Activated CD4-positive, alpha-beta T cell treated with anti-CD3 and anti-CD28 coated beads for 1 hour (primary cell): ENCODE measurements at places on chromosomes 3 and 15.

- DNase-seq: no peak
These were observed 62.1 kb downstream of the ZNF621 start for GRCh38 chr3:40586901-40587300.

DNA sequence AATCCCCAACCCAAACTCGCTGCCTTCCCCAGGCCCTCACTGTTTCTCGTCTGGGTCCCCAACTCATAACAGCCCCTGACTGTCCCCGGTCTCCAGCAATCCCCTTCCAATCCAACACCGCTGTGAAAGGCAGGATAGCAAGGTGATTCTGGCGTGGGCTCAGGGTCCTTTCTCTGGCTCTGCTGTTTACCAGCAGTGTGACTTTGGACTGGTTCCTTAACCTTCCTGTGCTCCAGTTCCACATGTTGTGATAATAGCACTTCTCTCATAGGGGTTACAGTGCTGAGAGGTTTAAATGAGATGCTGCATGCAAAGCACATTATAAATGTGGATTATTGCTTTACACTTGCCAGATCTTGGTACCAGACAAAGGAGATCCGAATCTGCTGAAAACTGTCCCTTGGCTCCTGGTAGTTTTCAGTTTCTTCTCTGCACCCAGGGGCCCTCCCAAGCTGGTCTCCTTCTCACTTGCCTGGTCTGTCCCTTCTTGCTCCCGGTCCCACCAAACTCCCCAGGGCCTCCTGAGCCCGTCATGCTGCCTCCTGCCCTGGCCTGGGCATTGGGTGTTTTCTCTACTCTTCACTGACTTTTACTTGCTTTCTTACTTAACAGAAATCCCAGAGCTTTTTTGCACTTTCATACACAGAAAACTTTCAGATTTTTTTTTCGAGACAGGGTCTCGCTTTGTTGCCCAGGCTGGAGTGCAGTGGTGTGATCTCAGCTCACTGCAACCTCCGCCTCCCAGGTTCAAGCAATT, 26.8 kb upstream of the CYP11A1 start:
- no peak for DNase-seq

GRCh38 chr3:156637480-156638022, 36.8 kb upstream of the TIPARP start:
- no peak for DNase-seq

DNA sequence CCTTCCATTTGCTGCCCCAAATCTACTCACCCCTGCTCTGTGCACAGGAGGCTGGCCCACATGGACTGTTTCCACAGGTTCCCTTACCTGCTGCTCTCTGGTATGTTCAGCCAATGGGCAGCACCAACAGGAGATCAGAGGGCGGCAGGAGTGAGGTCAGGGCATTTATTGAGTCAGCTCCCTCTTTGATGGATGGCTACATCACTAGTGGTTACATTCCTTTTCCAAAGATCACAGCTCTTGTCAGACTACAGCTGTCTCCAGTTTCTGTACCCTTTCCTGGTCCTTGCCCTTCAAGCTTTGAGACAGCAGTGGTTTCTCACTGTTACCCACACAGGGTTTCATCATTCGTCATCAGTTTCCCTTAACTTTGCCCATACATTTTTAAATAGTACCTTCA, 325.1 kb downstream of the SUCLG2 start:
- DNase-seq: no peak

GRCh38 chr15:42152921-42153698, 3.3 kb downstream of the PLA2G4F start:
- DNase-seq: no peak
